ENCODE measurements at places on chromosomes 2 and 18.

GRCh38 chr2:52659546-52659945 is 1108.1 kb upstream of the CHAC2 start:
- no peak for DNase-seq

- DNase-seq = no peak
These were observed 36.8 kb downstream of the ARMC9 start for GRCh38 chr2:231235217-231235616.

- no peak for DNase-seq
These were observed 66.4 kb downstream of the CYB5A start for GRCh38 chr18:74225193-74225840.

- no peak for DNase-seq
These were observed 5.0 kb downstream of the HPCAL1 start for GRCh38 chr2:10307561-10308156.

GRCh38 chr2:242069018-242069417 is 199.5 kb downstream of the RTP5 start:
- DNase-seq = no peak

DNA sequence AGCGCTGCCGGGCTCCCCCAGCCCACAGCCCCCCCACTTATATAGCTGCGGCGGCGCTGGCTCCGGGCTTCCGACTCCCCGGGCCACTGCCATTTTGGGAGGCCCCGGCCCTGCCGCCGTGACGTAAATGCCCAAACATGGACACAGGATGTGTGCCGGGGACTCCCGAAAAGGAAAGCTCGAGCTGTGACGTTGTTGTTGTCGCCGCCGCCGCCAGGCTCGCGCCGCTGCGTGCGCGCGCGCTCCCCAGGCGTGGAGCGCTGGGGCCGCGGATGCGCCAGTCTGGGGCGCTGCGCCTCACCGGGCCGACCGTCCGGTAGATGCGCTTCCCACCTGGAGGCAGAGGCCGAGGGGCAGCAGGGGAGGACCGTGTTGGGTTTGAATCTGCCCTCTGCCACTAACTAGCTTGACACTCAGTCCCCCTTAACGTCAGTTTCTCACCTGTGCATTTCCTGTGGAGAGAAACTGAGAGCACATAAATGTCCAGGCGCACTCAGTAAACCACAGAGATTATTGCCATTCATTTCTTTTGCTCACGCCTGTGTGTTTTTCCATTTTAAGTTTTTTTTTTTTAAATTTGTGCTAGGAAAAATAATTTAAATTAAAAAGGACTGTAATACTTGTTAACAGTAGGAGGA is at the start of gene EGR4:
Gene EGR4, minus strand, starts transcription at position 15 of the 638 bp plus-strand sequence. CDS start 231 bp downstream, outside the sequence.
- peak; percentile 87 for DNase-seq

DNA sequence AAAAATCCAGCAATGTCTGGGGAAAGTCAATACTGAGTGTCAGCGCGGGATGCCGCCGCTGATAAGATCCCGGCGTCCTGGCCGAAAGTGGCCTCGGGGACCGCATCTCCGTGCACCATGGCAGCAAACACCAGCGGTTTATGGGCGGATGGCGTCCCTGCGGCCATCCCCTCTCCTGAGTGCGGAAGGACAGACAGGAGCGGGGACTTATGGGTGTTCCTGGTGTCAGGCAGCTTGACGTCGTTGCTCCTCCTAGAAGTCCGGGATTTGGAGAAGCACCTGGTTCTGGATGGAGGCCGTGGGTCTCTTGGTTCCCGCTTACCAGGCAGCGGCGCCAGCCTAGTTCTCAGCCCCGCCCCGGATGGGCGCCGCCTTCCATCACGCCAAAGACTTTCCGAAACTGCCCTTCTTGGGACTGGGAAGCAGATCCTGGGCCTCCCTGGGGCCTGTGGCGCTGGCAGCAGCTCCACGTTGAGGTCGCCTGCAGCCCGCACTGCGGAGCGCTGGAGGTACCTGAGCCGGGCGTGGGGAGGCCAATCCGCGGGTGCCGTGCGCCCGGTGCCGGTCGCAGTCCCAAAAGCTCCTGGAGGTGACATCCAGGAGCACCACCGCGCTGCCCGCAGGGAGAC is 119.1 kb downstream of the CCDC74A start:
- DNase-seq = no peak

DNA sequence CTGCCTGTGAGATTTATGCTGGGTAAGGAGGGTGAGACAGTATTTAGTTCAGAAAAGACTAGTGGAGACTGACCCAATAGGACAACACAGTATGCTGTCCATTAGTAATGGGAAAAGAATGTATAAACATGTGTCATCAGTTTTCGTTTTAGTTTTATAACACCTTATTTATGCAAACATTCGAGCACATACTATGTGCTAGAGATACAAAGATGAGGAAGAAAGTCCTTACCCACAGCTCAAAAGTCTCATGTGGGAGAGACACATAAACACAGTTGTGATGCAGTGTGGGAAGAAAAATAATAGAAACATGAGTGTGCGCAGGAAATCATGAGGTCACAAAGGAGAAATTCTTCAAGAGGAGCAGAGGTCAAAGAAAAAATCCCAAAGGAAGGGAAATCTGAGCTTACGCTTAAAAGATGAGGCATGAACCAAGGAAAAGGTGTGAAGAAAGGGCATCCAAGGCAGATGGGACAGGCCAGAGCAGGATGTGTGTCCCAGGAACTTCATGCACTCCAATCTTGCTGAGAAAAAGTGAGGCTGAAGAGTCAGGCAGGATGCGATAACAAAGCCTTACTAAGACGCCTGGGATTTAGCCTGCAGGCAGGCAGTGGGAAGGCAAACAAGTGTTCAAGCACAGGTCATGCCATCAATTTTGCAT is 8.1 kb downstream of the METTL21A start:
- no peak for DNase-seq

- DNase-seq = no peak
These were observed 187.1 kb downstream of the FHOD3 start for GRCh38 chr18:36484591-36484990.

DNA sequence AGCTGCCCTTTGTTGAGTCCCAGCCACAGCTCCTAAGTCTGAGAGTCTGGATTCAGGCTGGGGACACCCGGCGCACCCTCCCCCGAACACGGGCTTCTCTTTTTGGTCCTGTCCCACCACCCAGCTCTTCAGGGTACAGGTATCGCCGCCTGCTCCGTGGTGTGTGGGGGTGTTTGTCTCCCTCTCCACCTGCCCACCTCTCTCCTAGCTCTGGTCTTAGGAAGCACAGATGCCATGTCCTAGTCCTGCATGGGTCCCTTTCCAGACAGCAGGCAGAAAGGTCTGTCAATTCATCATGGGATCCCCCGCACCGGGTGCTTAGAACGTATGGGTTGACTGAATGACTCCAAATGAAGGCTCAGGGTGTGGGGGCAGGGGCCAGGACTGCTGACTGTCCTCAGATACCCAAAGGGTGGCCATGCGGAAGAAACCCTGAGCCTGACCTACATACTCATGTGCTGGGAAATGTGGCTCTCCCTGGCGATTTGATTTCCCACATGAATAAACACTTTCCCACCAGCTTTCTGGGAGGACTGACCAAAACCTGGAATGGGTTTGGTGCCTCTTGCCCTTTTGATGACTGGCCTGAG is 156.8 kb downstream of the CELF4 start:
- no peak for DNase-seq

GRCh38 chr18:53380063-53380639 is 844.3 kb downstream of the MBD2 start:
- DNase-seq = peak; percentile 55

- DNase-seq = no peak
These were observed 249.2 kb downstream of the NBAS start for GRCh38 chr2:15311926-15312325.

DNA sequence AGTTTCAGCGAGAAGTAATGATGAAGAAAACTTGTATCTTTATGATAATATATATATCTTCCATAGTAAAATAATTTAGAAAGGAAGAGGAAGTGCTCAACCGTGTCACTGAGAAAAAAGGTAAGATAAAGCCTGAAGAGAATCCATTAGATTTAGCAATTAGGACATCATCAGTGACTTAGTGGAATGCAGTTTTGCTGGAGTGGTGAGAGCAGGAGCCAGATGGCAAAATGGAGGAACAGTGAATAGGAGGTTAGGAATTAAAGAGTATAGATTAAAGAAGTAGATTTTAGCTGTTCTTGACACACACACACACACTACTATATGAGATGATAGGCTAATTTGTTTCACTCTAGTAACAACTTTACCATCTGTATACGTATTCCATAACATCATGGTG is 157.1 kb upstream of the EPC2 start:
- DNase-seq = no peak

DNA sequence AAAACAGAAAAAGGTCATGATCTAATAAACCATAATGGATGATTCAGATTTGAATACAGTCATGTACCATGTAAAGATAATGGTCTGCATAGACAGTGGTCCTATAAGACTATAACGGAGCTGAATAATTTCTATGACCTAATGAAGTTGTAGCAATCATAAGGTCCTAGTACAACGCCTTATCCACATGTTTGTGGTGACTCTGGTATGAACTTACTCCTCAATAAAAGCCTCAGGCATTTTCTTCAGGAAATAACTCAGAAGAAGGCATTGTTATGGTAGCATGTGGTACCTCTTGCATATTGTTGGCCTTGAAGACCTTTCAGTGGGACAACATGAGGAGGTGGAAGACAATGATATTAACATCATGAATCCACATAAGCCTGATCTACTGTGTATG is 883.3 kb downstream of the CNTNAP5 start:
- no peak for DNase-seq

DNA sequence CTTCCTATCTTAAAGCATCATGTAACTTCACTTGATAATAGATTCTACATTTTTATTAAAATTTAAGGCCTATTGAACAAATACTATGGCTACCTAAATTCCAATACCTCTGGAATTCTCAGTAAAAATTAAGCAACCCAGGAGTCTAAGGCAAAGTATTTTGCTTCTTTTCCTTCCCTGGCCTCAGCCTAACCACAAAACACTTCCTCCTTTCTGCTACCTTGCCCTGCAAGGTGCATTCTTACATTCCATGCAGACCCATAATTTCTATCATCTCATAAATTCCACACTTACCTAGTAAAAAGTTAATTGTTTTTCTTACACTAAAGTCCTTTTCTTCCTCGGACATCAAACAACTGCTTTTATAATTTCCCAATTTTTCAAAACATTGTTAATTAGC is 3.7 kb downstream of the MBOAT2 start:
- DNase-seq = no peak

DNA sequence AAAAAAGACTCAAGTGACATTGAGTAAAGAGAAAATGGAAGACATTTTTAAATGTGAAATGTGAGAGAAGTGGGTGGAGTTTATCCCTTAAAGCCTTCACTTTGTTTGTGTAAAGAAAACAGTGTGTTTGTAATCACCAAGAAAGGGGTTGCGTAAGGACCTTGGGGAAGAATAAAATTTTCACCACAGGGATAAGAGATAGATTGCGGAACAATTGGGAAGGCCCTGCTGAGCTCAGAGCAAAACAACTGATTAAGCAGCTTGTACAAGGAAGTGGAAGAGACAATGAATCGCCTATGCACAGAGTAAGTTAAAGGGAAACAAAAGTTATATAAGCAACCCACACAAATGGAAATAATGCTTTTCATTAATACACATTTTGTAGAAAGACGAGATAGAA is 327.7 kb downstream of the RAD51AP2 start:
- no peak for DNase-seq

DNA sequence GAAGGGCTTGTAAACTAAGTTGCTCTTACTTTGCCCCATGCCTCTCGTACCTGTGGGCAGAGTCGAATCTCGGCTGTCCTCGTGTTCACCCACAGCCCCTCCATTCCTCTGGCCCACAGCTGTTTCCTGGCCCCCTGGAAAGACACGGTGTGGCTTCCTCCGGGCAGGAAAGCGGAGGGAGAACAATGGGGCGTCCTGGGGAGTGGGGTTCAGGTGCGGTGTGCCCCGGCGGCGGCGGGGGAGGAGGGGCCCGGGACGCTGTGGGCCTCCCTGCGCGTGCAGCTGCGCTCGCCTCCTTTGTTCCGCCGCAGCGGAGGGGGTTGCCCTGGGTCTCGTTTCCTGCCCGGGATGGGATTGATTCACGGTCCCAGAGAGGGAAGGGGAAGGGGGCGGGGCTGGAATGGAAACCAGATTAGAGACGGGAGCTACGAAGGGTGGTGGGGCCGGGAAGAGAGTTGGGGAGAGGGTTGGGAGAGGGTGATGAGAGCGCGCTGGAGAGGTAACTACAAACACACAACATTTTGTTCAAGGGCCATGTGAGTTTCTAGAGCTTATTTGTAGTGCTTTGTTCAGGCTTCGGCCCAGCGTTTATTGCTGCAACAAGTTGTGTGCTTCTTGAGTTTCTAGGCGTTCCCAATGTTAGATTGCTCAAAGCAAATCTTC is 796 bp downstream of the MYO1B start:
- DNase-seq = no peak

- DNase-seq = no peak
These were observed 151.8 kb downstream of the ZFP36L2 start for GRCh38 chr2:43074592-43075053.

GRCh38 chr2:74768401-74768914 is 65.5 kb upstream of the HK2 start:
- no peak for DNase-seq

DNA sequence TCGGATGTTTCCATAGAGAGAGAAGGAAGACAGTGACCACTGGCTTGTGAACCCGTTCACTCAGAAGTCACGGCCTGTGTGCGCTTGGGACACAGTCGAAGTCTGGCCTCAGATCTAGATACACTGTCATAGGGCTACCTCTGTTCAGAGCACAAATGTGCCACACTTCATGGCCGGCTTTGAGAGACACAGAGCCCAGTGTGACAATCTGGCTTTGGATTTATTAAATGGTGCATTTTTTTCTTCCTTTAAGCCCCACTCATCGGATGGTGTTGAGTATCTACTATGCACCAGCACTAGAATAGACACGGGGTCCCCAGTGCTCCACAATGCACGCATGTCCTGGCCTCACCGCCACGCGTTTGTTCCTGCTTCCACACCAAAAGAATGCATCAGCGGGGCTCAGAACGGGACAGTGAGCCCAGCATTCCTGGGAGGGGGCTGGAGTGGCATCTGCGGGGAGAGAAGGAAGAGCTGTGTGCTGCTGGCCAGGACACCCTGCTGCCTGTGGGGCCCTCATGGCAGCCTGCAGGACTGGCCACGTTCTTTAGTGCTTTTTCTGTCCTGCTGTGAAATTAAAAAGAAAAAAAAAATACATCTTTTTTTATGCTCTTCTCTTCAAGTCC is 738.9 kb upstream of the SALL3 start:
- DNase-seq = no peak

- no peak for DNase-seq
These were observed 109.5 kb downstream of the INHBB start for GRCh38 chr2:120455390-120455789.

- no peak for DNase-seq
These were observed 323.4 kb upstream of the UBE2E3 start for GRCh38 chr2:180657054-180657453.

GRCh38 chr18:79495591-79496071 is 99.9 kb downstream of the NFATC1 start:
- no peak for DNase-seq
